ENCODE measurements at places on chromosomes 5 and 9. TPM values are rescaled to one million over a fixed set of nuclear protein-coding genes. Genes with fewer than 3 reads are reported as not detected.

The ENTPD8 gene
- 1.4 TPM for total RNA-seq

The DNAJC21 gene
- total RNA-seq: 43.5 TPM

The PDGFRB gene
- 100 TPM for total RNA-seq

The ABO gene
- 2.0 TPM for total RNA-seq

The PCDHGB7 gene
- total RNA-seq: 14.1 TPM

The TLX3 gene
- total RNA-seq: not detected

The TNC gene
- 20.1 TPM for total RNA-seq

The FBP2 gene
- not detected for total RNA-seq
